Thyroid gland (tissue), 4 donors: ENCODE measurements at places on chromosomes 1 and 21. TPM values are rescaled to one million over a fixed set of nuclear protein-coding genes. Genes with fewer than 3 reads are reported as not detected.

DNA sequence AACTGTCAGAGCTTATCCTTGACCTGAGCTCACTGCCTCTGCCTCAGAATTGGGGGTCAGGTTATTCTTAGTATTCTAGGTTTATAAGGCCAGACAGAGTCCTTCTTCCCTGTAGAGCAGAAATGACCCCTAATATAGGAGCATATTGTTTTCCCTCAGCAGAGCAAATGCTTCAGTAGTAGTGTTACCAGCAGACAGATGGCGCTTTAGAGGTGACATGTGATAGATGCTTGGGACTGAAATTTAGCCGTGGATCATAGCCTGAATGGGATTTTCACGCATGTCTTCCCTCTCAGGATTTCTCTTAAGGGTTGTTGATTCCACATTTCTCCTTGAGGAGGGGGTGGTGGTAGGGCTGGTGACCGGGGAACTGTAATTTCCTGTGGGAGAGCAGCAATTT, 24.5 kb downstream of the ADARB1 start:
- H3K4me3 ChIP-seq, result no peak overlapping the region
- H3K4me1 ChIP-seq, result peaks cover 3% of the 10 kb centered on the region

DNA sequence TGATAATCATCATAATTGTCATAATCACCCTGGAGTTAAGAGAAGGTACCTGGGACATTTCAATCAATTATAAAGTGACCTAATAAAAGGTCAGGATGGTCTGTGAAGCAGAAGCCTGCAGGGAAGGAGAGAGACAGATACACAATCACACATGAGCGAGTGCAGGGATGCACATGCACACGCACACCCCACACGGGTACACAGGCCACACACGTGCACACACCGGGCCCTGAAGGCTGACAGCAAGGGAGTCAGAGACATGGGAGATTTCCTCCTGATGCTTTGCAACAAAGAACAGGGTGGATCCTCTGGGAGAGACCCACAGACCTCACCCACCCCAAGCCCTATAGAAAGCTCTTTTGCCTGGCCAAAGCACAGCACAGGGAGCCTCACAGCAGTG, 82.3 kb upstream of the ZC3H12A start:
- H3K36me3 ChIP-seq, result no peaks in the 10 kb centered on the region
- no peak overlapping the region for H3K4me3 ChIP-seq
- no peaks in the 10 kb centered on the region for H3K4me1 ChIP-seq
- no peak overlapping the region for H3K27ac ChIP-seq
- H3K27me3 ChIP-seq, result no peaks in the 10 kb centered on the region
- no peak for DNase-seq

DNA sequence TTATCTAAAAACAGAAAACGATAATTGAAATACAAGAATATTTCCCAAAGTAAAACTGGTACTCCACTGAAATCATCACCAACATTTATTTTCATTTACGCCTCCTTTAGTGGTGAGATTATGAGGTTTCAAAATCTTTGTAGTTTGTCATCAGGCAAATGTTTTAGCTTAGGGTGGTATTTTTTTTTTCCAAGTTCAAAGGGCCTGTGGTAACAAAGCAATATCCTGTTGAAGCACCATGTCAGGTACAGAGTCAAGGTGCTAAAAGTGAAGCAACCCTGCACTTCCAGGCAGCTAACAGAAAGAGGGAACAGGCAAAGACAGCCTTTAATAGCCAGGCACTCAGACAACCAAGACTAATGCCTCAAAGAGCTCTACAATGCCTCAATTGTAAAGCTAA, 89.2 kb downstream of the JAK1 start:
- H3K4me1 ChIP-seq, result no peaks in the 10 kb centered on the region
- no peak overlapping the region for H3K27ac ChIP-seq
- H3K27me3 ChIP-seq, result no peaks in the 10 kb centered on the region
- H3K36me3 ChIP-seq, result peaks cover 19% of the 10 kb centered on the region
- DNase-seq, result no peak

GRCh38 chr21:42722153-42722552, 68.7 kb downstream of the PDE9A start:
- DNase-seq, result no peak
- peaks cover 39% of the 10 kb centered on the region for H3K4me1 ChIP-seq
- H3K36me3 ChIP-seq, result no peaks in the 10 kb centered on the region

Gene FAM72D
- total RNA-seq, result not detected

Gene NCMAP
- 9.3 TPM for total RNA-seq
